ENCODE measurements at places on chromosomes 3 and 15.

- no peak for DNase-seq
Measured at GRCh38 chr15:39251413-39252133, 329.3 kb upstream of the THBS1 start.

DNA sequence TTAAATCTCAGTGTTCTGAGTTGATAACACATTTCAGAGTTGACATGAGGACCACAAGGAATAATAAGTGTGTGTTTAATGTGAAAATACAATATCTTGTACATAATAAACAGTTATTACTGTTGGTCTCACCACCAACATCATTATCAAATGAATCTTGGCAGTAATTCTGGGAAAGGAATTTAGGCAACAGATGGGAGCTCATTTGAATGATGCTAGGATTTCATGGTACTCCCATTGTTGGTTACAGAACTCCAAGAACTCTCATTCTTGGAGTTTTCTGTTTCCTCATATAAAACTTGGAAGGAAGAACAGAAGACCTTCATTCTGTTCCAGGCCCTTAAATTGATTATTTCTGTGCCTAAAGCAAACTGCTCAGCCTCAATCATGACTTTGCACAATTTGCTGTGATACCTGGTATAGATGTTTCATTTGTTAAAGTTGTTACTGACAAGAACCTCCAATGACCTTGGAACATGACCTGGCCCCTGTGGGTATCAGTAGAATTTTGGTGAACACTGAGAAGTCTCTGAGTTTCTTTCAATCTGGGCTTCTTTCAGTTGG lies 385.8 kb downstream of the LPP start:
- no peak for DNase-seq

GRCh38 chr3:101377209-101377608 lies 56.8 kb upstream of the IMPG2 start:
- DNase-seq, result no peak

DNA sequence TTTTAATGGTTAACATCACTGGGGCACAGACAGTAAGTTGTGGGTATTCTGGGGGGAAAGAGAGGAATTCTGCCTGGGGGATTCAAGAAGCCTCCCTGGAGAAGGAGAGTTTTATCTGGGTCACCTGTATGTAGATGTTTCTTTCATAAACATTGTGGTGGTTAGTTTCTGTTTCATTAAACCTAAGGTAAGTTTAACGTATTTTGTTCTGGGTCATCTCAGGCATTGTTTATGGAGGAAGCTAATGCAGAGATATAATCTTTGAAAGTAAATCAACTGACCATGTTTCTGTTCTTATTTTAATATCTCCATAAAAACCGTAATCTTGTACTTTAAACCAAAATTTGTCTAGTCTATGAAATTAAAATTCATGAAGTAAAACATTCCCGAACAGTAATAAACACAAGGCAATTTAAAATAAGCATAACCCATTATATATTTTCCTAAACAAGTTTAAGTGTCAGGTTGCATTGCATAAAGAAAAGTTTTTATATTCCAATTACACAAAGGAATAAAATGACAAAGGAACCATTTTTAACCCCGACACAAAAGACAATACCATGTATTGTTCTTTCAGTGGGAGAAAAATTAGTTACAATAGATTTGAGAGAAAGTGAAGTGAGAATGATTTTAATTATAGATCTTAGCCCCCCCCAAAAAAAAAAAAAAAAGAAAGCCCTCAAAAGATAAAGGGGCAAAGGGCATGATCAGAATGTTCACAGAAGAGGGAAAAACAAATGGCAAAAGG lies 274.6 kb upstream of the TBL1XR1 start:
- DNase-seq, result no peak

DNA sequence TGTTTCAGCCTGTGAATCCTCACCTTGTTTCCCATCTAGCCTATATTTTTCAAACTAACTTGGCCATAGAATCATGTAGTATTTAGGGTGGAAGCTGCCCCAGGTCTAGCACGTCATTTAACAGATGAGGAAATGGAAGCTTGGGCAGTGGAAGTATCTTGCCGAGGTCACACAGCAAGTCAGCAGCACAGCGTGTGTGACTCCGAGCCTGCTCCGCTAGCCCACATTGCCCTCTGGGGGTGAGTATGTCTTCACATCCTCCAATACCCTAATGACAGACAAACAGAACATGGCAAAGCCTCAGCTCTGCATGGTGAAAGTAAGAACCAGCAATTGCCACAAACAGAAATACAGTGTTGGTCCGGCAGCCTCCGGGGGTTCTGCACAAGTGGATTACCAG lies 2.2 kb upstream of the CCR5 start:
- DNase-seq, result peak; percentile 80

- DNase-seq, result no peak
Measured at GRCh38 chr3:195907684-195907933, 742 bp downstream of the TNK2 start.

DNA sequence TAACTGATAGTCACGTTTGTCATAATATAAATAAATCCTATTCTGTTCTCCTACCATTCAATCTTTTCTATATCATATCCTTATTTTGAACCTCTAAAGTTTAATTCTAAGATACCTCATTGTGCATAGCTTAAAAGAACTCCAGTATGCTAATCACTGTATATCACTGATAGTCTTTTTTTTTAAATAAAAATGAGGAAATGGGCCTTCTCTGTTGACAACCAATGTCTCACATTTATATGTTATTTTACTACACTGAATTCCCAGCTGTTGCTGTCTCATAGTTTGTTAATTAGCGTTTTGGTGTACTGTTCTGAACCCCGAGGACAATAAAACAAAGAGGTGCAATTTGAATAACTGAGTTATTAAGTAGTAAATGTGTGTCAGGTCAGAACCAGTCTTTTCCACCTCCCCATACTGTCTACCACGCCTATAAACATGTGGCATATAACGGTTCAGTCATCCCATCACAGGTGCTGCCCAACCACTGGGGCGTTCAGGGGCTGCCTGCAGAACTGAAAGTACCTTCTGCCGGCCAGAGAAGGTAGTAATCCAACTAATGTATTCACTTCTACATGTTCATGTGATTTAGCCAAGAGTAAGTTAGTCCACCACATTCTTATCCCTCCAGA lies 14.9 kb downstream of the CBLB start:
- no peak for DNase-seq

DNA sequence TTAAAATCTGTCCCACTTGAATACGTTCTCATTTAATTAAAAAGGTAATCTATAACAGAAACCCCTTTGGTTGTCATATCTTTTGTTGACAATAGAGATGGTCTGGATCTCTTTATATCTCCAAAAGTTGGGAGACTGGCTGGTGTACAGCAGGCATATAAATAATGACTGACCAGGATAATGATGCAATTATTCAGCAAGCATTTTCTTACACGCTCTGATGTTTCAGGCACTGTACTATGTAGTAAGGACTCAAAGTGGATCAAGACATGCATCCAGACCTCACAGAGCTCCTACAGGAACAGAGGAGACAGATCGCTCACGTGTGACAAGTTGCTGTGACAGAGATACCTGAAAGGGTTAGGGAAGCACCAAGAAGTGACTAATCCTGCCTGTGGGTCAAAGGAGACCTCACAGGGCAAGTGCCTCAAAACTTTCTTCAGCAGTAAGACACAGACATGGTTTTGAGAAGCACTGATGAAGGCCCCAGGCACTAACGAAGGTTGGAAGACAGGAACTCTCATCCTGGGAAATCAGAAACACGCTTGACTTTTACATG lies 25.7 kb downstream of the VPS39 start:
- DNase-seq, result no peak

- DNase-seq, result no peak
Measured at GRCh38 chr3:132690040-132690439, 29.9 kb downstream of the UBA5 start.

DNA sequence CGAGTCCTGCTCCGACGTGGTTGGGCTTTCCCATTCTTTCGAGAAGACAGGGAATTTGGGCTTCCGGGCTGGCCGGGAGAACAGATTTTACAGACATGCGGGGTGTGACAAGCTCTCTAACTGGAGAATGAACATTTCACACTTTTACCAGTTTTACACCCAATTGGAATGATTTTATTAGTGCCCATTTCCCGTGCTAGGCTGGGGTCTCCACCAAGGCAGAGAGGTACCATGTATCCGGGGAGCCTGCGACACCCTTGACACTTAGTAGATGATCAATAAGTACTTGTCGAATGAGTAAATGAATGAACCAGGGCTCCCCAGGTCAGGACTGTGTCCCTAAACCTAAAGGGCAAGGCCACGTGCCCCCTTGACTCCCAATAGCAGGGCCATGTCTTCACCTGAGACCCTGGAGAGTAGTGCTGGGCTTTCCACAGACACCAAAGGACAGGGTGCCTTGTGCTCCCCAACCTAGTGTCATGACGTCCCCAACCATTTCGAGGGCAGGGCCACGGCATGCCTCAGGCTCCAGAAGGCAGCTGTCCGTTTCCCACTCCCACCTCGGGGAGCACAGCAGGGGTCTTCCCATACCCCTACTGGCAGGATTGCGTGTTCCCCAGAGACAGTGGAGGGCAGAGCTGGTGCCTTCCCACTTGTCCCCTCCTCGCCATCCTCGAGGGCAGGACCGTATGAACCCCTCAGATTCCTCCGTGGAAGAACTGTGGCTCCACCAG lies 679 bp upstream of the MYD88 start:
- DNase-seq, result no peak

GRCh38 chr3:195319060-195319459 lies 48.1 kb upstream of the XXYLT1 start:
- no peak for DNase-seq

- DNase-seq, result peak; percentile 15
Measured at GRCh38 chr3:10514407-10515069, 9.2 kb upstream of the ATP2B2 start.
